ENCODE measurements at places on chromosomes 4 and X.

DNA sequence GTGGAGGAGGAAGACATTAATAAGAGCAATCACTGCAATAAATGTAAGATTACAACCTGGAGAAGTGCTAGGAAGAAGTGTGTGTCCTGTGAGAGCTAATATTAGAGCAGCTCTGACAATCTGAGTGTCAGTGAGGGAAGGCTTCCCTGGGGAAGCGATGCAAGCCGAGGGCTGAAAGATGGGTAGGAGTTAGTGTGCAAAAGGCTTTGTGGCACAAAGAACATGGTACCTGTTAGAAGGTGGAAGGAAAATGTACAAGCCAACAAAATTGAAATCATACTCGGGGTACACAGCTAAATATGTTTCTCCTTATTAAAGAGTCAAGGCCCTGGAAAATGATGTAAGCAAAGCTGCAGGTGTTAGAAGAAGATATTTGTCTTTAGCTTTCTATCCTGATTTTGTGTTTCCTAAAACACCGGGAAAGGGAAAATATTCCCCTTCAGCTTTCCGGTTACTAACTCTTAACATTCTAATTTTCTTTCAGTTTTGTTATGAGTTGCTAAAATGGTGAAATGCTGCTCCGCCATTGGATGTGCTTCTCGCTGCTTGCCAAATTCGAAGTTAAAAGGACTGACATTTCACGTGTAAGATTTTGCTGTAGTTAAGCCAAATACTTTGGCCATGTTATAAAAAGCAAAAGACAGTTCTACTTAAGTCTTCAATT is 808 bp downstream of the THAP6 start:
- DNase-seq = no peak

DNA sequence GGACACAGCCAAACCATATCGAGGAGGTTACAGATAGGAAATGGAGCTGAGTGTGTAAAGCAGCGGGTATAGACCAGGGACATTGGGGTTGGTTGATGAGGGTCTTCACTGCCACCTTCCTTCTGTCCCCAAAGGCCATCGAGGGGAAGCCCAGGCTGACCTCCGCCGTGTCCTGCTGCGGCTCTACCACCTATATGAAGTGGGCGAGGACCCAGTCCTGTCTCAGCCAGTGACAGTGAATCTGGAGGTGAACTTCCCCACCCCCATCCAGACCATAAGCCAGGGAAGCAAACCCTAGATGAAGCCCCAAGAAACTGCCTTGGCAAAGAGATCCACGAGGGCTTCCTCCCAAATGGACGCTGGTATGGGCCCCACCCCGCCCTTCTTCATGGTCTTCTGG is 23.2 kb upstream of the MRFAP1 start:
- no peak for DNase-seq

DNA sequence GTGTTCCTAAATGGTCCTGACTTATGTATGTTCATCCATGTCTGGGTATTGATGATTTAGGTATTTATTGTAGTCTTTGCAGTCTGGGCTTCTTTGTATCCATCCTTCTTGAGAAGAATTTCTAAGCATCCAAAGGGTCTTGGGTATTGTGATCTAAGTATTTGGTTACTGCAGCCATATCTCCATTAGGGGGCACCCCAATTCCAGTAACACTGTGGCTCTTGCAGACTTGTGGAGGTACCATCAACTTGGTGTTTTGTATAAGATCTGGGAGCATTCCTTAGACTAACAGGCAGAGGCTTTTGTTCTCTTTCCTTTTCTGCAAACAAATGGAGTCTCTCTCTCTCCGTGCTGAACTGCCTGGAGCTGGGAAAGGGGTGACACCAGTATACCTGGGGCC is 113.7 kb upstream of the NEXMIF start:
- no peak for DNase-seq

- no peak for DNase-seq
Measured at GRCh38 chr4:85426366-85426765, 48.6 kb upstream of the ARHGAP24 start.

All from central memory CD8-positive, alpha-beta T cell (primary cell).